DMS53 (cell line): ENCODE measurements at places on chromosomes 3 and 15.

GRCh38 chr15:39581793-39582285 is 960 bp downstream of the THBS1 start:
- peak; percentile 86 for DNase-seq

- no peak for DNase-seq
Observed at GRCh38 chr3:43017593-43018195, 38.6 kb downstream of the GASK1A start.

GRCh38 chr3:170425491-170426239 is 7.0 kb downstream of the CLDN11 start:
- DNase-seq, result no peak

GRCh38 chr3:147447224-147447623 is 38.1 kb downstream of the ZIC1 start:
- no peak for DNase-seq

GRCh38 chr15:101451266-101451799 is 38.2 kb downstream of the PCSK6 start:
- no peak for DNase-seq

DNA sequence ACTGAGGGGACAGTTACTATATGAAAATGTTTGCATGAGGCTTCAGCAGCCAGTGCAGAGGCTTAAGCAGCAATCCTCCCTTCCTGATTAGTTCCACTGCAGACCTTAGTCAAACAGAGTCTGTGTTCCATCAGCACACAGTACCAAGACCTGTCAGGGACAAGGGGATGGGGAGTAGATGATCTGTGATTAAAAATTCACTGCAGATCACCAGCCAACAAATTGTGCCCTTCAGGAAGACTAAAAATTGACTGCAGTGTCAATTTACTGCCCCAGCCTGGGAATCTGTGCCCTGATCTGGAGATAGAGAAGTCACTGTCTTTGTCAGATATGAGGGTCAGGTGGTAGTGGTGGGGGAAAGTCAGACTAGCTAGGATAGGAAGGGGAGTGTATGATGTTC is 13.8 kb upstream of the NMNAT3 start:
- DNase-seq, result no peak

- DNase-seq, result no peak
Observed at GRCh38 chr15:57385923-57386390, 9.7 kb downstream of the CGNL1 start.

- DNase-seq, result peak; percentile 87
Observed at GRCh38 chr3:144362126-144362525, 390.5 kb downstream of the DIPK2A start.

- no peak for DNase-seq
Observed at GRCh38 chr15:50968353-50968752, 59.9 kb downstream of the AP4E1 start.

GRCh38 chr3:149382518-149382917 is 5.1 kb upstream of the TM4SF1 start:
- no peak for DNase-seq

DNA sequence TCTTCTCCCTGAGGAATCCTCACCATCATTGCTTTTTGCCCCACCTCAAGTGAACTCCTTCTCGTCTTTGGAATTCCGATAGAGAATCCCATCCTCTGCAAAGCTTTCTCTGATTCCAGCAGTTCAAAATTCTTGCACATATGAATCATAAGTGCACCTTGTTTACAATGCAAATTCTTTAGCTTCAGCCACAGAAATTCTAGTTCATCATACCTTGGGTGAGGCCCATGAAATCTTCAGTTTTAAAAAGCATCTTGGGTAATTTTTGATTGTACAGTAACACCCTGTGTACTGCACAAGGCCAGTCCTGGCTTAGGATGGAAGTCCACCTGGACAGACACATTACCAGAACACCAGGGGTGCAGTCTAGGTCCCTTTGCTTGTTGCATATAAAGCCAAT is 30.8 kb downstream of the MDFIC2 start:
- DNase-seq, result peak; percentile 0

- DNase-seq, result no peak
Observed at GRCh38 chr3:125145751-125146475, 66.6 kb downstream of the SLC12A8 start.

- DNase-seq, result no peak
Observed at GRCh38 chr3:194736277-194736895, 50.7 kb downstream of the FAM43A start.

DNA sequence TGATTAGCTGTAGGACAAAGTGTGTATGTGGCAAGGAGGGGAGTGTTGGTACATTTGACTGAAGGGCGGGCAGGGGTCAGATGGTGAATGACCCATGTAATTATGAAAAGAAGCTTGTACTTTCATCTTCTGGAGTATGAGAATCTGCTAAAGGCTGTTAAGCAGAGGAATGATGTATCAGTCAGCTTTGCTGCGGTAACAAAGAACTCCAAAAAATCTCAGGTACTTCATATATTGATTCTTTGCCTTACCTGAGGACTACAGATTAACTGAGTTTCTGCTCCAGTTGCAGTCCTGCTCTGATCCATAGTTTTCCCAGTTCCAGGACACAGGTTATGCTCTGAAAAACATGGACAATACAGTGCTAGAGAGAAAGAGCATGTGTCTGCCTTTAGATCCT is 115.1 kb downstream of the NEK11 start:
- DNase-seq, result no peak

GRCh38 chr15:65834603-65835282 is 34.5 kb upstream of the RAB11A start:
- DNase-seq, result peak; percentile 76

- DNase-seq, result no peak
Observed at GRCh38 chr3:167918008-167918596, 177.6 kb downstream of the GOLIM4 start.

DNA sequence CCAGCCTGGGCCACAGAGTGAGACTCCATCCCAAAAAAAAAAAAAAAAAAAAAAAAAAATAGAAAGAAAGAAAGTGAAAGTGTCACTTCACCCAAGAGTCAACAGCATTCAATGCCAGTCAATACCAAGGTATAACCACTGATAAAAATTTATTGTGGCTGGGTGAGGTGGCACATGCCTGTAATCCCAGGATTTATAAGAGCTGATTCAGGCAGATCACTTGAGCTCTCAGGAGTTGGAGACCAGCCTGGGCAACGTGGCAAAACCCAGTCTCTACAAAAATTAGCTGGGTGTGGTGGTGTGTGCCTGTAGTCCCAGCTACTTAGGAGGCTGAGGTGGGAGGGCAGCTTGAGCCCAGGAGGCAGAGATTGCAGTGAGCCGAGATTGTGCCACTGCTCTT is 46.5 kb upstream of the PIK3CB start:
- DNase-seq, result no peak

- DNase-seq, result peak; percentile 78
Observed at GRCh38 chr3:164723396-164723795, 354.9 kb downstream of the SI start.

GRCh38 chr15:67803299-67803698 is 22.0 kb upstream of the SKOR1 start:
- DNase-seq, result no peak

DNA sequence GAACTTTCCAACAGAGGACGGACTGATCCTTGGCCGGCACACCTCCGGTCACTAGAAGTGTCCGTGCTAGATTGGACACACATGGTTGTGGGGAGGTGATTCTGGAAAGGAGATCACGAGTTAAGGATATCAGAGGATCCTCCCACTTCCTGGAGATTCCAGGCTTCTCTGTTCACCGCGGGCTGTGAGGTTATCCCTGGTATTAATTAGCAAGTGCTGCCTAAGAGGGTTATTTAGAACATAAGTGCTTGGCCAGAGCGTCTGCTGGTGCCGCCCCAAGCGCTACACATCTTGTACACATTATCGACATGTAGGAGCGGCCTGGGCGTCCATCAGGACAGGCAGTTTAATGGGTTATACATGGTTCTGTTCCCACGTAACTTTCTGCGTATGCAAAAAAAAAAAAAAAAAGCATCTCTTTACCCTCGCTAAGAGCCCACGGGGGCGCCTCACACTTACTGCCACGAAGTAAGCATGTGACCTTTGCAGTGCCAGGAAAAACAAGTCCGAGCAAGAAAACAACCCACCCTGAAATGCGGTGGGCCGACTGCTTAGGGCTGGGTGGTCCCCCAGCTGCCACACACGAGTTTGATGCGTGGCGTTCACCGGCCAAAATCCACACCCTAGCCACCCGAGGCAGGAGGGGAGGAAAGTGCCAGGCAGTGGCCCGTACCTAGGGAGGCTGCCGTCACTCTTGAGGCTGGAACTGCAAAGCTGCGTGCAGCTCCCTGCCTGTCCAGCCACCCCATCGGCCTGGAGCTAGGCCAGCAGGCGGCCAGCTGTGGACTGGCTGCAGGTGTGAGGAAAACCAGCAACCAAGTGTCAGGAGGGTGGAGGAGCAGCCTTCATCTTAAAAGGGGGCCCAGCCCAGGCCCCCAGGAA is 78.0 kb downstream of the CPN2 start:
- DNase-seq, result no peak

DNA sequence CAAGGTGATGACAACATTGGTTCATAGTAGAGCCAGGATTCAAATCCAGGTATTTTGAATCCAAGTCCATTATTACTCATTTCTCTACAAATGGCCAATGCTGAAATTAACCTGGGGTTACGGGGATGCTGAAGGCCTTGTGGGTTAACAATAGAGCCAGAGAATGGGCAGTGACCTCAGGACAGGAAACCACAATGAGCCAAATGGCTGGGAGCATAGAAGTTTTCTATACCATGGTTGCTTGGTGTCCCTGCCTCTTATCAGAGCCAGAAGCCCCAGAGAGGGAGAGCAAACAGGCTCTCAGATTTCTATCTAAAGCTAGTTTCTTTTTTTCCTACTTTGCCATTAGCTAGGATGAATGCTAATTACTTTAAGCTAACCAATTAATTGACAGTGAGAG is 82.3 kb downstream of the TNIK start:
- no peak for DNase-seq

DNA sequence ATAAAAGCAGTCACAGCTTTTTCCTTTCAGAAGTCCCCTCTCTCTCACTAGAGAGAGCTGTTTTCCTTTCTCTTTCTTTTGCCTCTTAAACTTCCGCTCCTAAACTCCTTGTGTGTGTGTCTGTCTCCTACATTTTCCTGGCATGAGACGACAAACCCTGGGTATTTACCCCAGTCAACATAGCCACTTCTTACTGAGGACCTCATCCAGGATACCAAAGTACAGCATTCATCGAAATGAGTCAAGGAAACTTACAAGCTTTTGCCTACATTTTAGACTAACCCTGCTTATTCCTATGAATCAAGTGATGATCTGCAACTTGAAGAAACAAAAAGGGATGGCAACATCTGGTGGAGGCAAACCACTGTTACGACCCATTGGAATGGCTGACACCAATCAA is 16.7 kb downstream of the PATL2 start:
- DNase-seq, result no peak

- no peak for DNase-seq
Observed at GRCh38 chr3:11530153-11530721, 113.5 kb downstream of the VGLL4 start.

DNA sequence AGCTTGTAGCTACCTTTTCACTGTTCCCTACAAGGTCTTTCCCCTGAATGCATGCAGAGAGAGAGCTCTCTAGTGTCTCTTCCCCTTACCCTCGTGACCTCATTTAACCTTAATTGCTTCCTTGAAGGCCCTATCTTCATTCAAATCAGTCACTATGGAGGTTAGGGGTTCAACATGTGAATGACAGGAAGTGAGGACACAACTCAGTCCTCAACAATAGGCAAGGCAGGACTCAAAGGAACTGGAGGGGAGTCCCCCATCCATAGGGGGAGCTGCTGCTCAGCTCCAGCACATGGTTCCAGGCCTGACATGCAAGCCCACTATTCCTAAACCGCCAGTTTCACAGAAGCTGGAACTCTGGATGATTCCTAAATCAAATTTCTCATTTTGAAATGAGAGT is 33.8 kb upstream of the GYG1 start:
- DNase-seq, result peak; percentile 20

- no peak for DNase-seq
Observed at GRCh38 chr15:62940755-62941361, 101.7 kb upstream of the TPM1 start.

DNA sequence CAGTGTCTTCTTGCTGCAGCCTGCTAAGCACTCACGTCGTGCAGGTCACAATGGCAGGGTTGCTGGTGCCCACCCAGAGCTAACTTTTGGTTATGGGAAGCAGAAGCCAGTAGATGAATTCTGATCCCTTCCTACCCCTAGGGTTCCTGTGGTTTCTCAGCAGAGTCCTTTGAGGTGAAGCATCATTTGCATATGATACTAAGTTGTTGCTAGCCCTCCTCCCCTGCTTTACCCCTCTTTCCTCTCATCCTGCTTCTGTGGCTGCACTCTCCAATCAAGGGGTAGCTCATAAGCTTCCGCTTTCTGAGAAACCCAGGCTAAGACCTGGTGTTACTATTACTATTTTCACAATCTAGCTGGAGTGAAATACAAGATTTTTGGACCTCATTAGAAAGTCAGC is 22.1 kb upstream of the HEG1 start:
- no peak for DNase-seq

- DNase-seq, result no peak
Observed at GRCh38 chr3:23776352-23776891, 29.3 kb upstream of the UBE2E1 start.

- no peak for DNase-seq
Observed at GRCh38 chr3:152295806-152296205, 27.1 kb downstream of the MBNL1 start.

- no peak for DNase-seq
Observed at GRCh38 chr15:73748730-73749129, 4.4 kb downstream of the INSYN1 start.

DNA sequence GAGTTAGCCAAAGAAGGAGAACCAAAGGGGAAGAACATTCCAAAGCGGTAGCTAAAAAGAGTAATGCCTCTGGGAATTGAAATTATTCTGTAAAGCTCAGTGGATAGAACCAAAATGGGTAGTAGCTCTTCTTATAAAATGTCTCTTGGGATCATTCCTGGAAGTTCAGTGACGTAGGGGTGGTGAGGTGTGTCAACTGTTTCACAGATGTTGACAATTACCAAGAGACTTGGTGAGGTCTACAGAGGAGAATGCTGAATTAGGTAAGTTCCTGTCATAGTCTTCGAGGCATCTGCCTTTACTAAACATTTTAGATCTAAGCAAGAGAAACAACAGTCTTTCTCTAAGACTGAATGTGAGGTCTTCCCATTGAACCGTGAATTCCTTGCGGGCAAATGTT is 67.8 kb downstream of the TPRG1 start:
- DNase-seq, result no peak

- DNase-seq, result peak; percentile 65
Observed at GRCh38 chr3:132038198-132038825, 3.5 kb upstream of the CPNE4 start.

- DNase-seq, result no peak
Observed at GRCh38 chr3:43857361-43858293, 166.9 kb downstream of the ABHD5 start.

- peak; percentile 17 for DNase-seq
Observed at GRCh38 chr3:57043518-57043917, 16.9 kb upstream of the SPATA12 start.
